Body of pancreas (tissue), 4 donors: ENCODE measurements at places on chromosomes 7 and 10. TPM values are rescaled to one million over a fixed set of nuclear protein-coding genes. Genes with fewer than 3 reads are reported as not detected.

Gene NRAP
- not detected for total RNA-seq

Gene SPDYE2B
- not detected for total RNA-seq

Gene FAM25A
- total RNA-seq: not detected

GRCh38 chr7:151368136-151368571 lies 26.5 kb downstream of the NUB1 start:
- DNase-seq: peak; percentile 88

DNA sequence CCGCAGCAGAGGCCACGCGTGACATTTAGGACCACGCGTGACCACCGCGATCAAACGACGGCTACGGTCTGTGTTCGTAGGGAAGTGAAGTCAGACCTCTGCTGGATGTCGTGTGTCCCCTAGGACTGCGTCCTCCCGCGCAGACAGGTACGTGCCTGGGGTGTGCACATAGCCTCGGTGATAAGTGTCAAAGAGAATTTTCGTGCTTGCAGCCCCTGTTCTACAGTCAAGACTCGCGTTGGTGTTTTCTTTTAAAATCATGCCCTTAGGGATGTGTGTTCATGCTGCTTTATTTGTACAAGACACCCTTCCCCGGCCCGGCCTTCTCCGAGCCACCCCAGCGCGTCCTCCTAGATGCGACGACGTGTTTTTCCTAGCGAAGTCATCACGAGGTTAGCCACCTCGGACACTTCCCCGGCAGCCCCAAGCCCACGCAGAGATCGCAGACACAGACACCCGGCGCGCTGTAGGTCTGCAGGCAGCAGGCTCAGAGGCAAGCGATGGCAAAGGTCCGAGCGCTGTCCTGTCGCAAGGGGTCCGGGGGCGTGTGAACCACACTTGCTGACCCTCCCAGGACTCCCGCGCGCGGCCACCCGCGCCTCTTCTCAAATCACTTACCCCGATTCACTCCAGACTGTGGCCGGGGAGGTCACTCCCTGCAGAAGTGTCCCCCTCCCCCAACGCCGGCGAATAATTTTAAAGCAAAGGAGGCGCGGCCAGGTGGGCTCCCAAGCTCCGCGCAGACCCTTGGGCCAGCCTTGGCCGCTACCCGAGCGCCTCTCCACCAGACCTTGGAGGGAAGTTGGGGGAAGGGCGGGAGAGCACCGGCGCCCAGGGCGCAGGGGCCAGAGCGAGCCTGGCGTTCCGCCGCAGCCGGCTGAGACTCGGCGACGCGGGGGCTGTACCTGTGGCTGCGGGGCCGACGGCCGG lies 552 bp downstream of the MKX start:
- no peak for DNase-seq

DNA sequence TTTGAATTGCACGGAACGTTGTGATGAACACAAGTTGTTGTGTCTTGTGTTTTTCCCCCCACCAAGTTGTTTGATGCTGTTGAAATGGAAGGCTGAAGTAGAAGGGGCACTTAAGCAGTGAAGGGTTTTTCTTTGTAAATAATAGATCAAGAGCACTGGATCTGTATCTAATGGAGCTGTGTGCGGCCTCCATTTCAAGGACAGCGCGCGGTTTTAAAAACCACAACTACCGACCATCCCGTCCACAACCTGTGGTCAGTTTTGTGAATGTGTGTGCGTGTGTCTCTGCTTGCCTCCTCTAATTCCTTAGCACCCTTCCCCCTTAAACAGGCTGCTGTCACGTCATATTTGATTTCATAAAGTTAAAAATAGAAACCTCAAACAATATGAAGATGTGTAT lies 165.5 kb downstream of the TCF7L2 start:
- no peak for DNase-seq

- no peak for DNase-seq
Measured at GRCh38 chr10:114541081-114541796, 116.8 kb downstream of the ABLIM1 start.

- no peak for DNase-seq
Measured at GRCh38 chr10:15290150-15290549, 80.9 kb downstream of the FAM171A1 start.

DNA sequence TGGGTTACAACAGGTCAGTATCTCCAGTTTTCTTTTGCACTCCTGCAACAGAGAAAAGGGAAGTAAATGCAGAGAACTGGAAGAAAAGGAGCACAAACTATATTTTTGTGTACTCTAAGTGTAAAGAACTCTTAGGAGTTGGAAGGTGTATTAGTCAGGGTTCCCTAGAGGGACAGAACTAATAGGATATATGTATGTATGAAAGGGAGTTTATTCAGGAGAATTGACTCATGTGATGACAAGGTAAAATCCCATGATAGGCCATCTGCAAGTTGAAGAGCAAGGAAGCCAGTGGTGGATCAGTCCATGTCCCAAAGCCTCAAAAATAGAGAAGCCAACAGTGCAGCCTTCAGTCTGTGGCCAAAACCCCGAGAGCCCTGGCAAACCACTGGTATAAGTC lies 22.6 kb upstream of the RAB18 start:
- DNase-seq: no peak

DNA sequence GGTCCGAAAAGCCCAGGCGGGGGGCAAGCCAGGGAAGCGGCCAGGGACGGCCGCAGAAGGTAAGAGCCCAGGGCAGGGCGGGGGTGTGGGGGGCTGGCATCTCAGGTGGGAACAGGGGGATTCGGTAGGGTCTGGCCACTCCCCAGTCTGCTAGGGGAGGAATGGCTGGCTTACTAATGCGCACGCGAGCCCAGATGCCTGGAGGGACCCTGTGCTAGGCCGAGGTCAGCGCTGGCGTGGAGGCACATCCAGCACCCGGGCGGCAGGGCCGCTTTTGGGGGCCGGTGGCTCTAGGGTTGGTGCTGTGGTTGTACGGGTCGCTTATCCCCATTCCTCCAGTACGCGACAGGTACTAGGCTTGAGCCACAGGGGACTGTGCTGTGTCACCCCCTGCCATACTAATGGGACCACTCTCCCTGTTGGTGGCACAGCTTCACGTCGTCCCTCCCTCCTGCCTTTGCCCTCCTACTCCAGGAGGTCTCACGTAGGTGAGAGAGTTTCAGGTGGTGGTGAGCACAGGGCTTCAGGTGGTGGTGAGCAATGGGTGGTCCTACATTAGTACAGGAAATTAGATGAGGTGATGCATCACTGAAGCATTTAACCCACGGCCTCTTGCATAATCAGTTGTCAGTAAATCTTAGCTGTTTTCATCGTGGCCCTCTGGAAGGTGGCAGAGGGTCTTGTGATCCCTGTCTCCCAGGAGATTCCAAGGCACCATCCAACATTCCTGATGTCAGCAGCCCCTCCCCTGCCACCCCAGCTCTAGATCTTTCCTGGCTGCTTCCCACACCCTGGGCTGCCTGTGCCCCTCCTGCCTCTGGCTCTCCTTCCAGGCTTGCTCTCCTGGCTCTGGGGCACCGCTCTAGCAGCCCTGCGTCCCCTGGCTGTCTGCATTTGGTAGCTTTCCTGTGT lies 971 bp downstream of the AEBP1 start:
- DNase-seq: no peak

- DNase-seq: no peak
Measured at GRCh38 chr10:61960396-61961120, 59.1 kb downstream of the ARID5B start.

- no peak for DNase-seq
Measured at GRCh38 chr10:131852823-131853609, 47.8 kb upstream of the PPP2R2D start.
